ENCODE measurements at places on chromosomes 1 and 21.
A peak's percentile ranks its signal among the peaks of the same experiment; 100 is the strongest.

DNA sequence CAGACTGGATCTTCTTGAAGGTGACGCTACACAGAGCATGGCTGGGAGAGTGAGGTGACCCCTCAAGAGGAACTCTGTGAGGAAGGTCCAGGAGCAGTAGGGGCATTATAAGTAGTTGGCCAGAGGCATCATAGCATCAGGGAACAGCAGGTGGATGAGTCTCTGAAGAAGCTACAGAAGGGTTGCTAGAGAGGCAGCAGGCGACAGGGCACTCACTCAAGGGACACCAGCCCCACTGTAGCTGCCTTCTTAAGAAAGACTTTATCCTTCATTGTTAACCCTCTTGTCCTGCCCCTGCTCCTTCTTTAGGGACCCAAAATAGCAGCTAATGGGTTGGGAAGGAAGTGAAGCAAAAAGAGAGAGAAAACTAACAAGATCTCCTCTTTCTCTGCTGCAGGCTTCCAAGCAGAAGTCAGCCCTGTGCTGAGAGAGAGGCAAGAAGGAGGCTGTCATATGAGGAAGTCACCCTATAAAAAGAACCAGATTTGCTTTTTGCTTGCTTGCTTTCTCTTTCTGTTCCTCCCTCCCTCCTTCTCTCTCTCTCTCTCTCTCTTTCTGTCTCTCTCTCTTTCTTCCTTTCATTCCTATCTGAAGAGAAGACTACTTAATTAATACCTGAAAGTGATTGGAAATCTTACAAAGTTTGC, 7.7 kb upstream of the CD5L start:
- DNase-seq: no peak

DNA sequence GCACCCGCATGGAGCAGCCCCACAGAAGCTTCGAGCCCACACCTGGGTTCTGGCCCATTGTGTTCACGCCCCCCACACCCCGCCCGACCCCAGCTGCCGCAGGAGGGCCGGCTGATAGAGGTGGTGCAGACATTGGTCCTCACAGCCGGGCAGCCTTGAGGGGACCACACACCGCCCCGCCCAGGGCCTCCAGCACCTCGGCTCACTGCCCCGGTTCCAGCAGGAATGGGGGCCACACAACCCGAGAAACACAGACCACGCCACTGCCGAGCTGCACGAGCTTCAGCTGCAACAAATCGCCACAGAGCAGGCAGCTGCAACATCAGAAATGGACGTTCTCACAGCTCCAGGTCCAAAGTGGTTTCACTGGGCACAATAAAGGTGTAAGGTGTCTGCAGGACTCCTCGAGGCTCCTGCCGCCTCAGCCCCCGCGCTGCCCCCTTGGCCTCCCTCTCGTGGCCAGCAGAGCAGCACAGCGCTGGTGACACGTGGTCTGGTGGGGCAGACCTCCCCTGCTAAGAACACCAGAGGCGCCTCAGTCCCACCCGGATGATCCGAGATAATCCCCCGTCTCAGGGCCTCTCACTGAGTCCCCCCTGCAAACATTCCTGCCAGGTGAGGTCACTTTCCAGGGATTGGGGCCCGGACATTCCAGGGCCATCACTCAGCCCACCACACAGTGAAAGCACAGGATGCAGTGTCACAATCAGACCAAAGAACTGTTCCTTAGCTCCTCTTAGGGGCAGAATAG, 62.3 kb upstream of the ADARB1 start:
- DNase-seq: no peak

- no peak for DNase-seq
Measured at GRCh38 chr21:44347911-44348451, 5.4 kb upstream of the TRPM2 start.

GRCh38 chr1:1946540-1946939, 27.5 kb upstream of the TMEM52 start:
- DNase-seq: no peak

DNA sequence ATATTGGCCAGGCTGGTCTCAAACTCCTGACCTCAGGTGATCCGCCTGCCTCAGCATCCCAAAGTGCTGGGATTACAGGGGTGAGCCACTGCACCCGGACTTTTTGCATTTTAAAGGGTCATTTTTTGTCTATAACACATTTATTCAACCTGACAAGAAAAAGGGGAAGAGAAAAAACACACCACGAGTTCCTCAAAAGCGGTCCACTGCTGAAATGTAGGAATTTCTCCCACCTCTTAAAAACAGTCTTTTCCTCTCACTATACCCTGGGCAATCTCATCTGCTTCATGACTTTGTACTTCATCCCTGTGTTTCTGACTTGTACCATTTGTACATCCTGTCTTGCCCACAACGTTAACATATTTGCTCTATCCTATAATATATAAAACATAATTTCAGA, 413.3 kb upstream of the PTBP2 start:
- no peak for DNase-seq

DNA sequence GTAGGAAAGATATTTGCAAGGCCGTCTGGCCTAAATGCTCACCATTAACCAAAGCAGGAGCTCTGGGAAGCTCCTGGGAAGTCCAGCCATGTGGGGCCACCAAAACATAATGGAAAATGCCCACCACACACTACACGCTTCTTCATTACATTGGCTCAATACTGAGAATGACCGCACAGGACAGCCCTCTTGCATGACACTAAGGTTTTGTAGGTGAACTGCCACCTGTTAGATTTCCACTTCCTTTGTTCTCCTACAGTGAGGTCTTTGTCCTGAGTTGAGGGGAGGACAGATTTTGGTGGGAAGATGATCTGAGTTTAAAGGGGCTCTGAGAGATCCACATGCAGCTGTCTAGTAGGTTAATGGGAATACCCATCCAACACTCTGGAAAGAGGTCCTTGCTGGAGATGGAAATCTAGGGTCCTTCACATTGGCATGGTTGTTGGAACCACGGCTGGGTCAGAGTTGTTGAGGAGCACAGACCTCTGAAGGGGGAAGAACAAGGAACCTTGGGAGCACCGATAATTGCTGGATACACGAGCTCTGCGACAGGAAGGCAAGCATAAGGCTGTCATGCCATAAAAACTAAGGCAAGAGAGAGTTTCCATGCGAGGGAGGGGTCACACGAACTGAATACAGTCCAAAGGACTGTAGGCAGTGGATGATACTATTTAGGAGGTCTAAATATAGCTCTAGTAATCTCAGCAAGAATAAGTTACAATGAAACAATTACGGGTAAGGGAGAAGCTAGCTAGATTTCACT, 105.5 kb upstream of the IRF2BP2 start:
- DNase-seq: no peak

DNA sequence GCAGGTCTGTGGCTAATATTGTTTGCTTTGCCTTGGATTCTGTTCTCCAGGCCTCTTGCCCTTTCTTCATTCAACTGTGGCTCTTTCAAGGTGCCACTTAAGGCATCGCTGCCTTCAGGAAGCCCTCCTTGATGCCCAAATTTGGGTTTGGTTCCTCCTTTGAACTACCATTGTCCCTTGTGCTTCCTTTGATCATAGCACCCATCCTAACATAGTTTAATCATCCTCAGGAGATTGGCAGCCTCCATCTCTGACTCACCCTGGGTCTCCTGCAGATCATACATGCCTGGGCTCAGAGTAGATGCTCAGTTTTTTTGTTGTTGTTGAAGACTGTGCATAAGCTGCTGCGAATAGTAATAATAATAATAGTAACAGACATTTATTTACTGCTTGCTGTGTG, 54.4 kb upstream of the ACOT11 start:
- DNase-seq: no peak

DNA sequence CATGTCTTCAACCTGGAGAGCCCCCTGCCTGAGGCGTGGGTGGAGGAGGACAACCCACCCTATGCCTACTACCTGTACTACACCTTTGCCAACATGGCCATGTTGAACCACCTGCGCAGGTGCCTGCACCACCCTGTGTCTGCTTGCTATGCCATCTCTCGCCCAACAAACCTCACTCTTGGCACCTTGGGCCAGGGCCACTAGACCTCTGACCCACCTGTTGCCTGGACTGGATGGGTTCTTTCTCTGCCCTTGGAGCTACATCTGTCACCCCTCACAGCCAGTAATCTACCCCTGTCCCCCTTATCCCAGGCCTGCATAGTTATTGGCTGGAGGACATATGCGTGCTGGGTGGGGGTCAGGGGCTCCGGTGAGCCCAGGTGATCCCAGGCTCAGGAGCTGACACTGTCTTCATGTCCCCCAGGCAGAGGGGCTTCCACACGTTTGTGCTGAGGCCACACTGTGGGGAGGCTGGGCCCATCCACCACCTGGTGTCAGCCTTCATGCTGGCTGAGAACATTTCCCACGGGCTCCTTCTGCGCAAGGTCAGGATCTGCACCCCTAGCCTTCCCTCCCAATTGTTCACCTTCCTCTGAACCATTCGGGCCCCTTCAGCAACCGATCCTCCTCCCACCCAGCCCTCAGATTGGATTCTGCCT, 9.9 kb downstream of the AMPD2 start:
- DNase-seq: no peak

- no peak for DNase-seq
Measured at GRCh38 chr1:173095632-173096031, 44.9 kb upstream of the TNFSF18 start.

DNA sequence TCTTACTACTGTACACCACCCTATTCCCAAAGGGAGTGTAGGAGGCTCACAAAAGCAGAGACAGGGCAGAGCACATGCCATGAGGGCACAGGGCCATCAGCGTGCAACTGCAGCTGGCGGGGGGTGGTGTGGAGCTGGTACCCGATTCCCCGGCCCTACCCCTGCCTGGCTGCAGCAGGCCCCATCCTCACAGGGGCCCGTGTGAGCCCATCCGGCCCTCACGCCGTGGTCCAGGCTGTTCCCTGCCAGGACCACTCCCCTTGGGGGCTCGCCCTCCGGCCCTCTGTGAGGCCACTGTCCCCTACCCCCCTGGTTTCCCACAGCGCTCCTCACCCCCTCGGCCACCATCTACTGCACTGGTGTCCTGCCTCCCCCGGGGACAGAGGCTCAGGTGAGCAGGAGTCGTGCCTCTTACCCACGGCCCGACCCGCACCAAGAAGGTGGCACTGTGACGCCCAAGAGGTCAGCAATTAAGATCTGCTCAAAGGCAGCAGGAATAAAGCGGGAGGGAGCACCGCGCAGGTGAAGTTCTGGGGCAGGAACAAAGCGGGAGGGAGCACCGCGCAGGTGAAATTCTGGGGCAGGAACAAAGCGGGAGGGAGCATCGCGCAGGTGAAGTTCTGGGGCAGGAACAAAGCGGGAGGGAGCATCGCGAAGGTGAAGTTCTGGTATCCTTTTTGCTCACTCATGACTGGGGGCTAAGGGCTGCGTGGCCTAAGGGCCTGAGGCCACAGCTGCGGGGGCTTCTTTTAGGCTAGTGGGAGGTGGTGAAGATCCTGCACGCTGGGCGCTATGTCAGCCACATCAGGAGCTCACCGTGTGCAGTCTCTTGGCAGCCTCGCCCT, 3.9 kb downstream of the POFUT2 start:
- no peak for DNase-seq

- DNase-seq: no peak
Measured at GRCh38 chr1:31912839-31913239, 25.3 kb downstream of the PTP4A2 start.

DNA sequence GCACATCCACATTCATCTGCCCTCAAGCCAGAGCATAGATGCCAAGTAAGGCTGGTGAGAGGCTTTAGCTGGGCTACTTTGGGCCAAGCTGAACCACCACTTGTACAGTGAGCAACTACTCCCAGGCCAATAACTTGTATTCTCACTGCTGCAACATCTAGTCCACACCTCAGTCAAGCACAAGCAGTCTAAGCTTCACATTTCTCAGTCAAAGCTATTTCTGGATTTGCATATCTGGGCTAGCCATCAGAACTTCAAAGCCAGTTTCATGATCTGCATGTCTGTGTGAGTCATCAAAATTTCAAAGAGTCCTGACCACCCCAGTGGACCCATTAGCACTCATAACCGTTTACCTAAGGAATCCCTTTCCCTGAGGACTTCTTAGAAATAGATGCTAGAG, 77.7 kb upstream of the DIRAS3 start:
- DNase-seq: no peak

GRCh38 chr21:17949421-17949820, 130.3 kb upstream of the C21orf91 start:
- no peak for DNase-seq

- no peak for DNase-seq
Measured at GRCh38 chr1:9649769-9650168, 1.8 kb upstream of the PIK3CD start.

DNA sequence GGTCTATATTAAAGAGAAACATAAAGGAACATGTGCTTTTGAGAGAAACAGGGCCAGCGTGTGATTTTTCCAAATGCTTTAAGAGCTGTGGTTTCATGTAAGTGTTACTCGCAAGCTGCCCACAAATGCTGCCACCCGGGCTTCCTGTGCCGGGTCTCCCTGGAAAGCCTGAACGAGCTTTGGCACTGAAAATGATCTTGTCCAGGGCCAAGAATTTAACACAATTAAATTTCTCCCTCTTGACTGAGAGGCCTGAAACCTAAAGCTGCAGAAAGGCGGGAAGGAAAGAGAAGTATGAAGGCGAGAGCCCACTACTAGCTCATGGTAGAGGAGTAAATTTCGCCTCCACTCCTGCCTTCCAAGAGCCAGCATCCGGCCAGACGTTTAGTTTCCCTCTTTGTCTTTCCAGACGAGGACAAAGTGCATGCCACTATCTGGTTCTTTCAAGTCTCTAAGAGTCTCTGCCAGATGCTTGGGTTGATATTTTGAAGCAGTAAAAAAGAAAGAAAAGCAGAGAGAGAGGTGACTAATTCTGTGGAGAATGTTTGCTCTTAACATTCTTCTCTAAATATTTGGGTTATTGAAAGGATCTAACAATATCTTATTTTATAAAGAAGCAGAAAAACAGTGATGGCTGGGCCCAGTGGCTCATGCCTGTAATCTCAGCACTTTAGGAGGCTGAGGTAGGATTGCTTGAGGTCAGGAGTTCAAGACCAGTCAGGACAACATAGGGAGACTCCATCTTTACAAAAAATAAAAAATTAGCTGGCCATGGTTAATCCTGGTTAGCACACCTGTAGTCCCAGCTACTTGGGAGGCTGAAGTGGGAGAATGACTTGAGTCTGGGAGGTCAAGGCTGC, 100.0 kb upstream of the HNRNPU start:
- peak; percentile 32 for DNase-seq

GRCh38 chr1:229148743-229149142, 122.2 kb upstream of the RAB4A start:
- no peak for DNase-seq

- DNase-seq: no peak
Measured at GRCh38 chr1:162279136-162279498, 97.5 kb downstream of the SPATA46 start.

GRCh38 chr1:85128316-85128715, 72.5 kb downstream of the SYDE2 start:
- DNase-seq: no peak

GRCh38 chr1:149937759-149938158, 1.1 kb upstream of the MTMR11 start:
- DNase-seq: no peak

DNA sequence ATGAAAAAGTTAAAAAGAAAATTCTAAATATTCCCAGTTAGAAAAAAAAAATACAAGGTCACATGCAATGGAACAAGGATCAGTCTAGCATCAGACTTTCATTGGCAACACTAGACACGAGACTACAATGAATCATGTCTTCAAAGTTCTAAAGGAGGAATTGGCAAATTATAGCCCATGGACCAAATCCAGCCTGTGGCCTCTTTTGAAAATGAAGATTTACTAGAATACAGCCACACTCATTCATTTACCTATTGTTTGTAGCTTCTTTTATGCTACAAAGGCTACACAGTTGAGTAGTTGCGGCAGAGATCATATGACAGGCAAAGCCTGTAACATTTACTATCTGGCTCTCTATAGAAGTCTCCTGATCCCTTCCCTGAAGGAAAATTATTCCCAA, 71.4 kb downstream of the MRPL39 start:
- no peak for DNase-seq

Data from HL-60 (cell line).